ENCODE measurements at places on chromosomes 12 and 14.

GRCh38 chr12:32296567-32296966, 102.8 kb upstream of the FGD4 start:
- no peak for DNase-seq

- DNase-seq = peak; percentile 24
These were observed 21.8 kb upstream of the RNU6-8 start for GRCh38 chr14:32224737-32225377.

DNA sequence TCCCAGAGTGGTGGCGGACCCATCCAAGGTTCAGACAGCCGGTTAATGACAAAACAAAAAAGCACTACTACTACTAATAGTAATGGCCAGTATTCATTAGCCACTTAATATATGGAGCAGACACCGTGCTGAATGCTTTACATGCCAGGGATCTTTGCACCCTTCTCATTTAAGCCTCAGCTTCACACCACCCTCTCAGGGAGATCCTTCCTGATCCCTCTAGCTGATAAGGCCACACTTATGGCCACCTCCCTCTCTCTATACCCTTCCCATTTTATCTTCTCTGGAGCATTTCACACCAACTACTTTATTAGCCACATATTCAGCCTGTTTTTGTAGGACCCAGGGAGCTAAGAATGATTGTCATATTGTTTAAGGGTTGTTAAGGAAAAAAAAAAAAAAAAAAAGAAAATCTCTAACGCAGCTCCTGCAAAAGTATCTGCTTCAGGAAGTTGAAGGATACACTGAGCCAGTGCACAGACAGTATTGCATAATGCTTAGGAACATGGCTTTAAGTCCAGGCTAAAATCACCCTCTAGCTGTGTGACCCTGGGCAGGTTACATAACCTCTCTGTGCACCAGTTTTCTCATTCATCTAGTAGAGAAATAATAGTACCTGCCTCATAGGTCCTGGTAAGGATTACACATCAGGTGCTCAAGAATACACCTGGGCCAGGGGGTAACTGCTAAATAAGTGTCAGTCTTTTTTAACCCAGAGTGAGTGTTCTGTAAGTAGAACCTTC, 29.4 kb downstream of the NUAK1 start:
- no peak for DNase-seq

DNA sequence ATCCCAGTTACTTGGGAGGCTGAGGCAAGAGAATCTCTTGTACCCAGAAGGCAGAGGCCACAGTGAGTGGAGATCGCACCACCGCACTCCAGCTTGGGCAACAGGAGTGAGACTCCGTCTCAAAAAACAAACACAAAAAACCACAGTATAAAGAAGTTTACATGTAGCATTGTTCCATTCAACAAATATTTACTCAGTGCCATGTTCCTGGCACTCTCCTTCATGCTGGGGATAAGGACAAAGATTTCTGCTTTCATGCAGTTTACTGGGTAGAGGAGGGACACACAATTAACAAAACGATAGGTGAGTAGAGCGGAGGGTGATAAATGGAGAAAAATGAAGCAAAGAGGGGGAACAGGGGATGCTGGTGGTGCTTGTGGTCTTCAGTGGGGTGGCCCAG, 68.2 kb upstream of the OVCH1 start:
- no peak for DNase-seq

GRCh38 chr12:42977451-42978230, 388.1 kb upstream of the PRICKLE1 start:
- no peak for DNase-seq

DNA sequence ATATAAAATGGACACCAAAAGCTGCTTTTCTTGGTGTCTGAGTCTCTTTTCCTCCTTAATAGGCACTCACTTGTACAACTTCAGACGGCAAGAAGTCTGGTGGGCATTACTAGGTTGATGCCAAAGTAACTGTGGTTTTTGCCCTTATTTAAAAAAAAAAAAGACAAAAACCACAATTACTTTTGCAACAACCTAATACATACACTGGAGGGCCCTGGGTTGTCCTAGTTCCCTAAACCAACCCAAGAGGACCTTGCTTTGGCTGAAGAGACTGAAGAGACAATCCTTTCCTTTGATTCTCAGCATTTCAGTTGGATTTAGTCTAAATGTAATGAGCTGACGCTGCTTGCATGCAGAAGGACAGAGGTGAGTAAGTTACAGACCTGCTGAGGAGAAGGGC, 16.2 kb upstream of the PLEKHG3 start:
- DNase-seq = peak; percentile 45

DNA sequence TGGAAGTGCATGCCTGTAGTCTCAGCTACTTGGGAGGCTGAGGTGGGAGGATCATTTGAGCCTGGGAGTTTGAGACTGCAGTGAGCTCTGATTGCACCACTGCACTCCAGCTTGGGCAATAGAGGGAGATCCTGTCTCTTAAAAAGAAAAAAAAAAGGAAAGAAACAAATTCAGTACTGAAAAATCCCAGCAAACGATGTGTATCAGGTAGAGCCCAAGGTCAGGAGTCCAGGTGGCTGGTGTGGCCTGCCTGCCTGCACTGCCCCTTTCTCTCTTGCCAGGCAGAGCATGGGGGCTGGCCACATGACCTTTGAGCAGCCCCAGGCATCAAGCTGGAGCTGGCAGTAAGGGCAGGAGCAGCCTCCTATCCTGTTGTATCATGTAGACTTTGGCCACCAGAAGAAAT, 31.8 kb downstream of the ELK3 start:
- no peak for DNase-seq

DNA sequence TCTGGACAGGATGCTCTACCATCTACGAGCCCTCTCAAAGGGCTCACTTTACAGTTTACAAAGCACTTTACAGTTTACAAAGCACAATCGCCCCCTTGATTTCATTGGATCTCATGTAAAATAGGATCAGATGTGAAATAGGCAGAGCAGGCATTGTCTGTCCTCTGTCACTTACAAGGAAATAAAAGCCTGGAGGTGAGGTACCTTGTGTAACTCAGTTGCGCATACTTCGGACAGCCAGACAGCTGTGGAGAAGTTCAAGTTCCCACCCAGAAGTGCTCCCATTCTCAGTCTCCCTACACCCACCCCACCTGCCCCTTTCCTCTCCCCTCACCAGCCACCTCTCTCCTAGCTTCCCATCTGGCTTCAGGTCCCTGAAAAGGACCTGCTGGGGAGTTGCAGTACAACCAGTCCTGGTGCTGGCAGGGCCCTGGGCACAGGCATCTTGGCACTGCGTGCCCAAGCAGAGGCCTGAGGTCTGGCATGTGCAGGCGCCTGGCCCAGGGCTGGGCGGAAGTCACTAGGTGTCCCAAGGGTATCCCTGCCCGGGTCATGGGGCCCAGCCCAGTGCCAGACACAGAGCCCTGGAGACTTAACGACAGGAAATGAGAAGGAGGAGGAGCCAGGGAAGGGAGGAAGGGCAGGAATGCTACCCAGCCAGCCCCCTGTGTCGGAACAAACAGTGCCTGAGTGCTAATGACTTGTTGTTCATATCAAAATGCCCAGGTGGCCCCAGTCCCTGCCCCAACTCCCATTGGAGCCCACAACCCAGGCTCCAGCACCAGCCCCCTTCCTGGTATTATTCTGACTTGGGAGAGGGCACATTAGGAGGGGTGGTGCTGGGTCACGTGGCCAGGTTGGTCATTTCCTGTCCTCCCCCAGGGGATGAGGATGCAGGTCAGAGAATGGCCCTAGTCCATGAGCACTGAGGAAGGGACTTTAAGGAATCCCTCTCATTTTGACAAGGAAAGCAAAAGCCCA, 5.4 kb downstream of the RAPGEF3 start:
- DNase-seq = no peak

DNA sequence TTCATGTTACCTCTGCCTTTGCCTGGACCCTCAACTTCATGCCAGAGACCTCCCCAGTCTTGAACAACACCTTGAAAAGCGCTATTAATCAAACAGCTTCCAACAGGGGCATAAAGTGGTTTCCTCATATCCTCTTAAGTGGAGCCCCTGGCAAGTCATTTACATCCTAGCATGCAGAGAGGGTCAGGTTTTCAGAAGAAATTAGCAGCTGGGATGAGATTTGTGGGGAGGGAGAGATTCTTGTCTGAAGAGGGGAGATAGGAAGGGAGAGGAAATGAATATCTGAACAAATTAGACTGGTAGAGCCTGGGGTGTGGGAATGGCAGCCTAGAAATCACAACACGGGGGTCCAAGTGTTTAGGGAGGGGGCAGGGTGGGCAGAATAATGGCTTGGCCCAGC, 45.6 kb downstream of the CALM1 start:
- no peak for DNase-seq

Measured in CD14-positive monocyte (primary cell).